SW 1271 (cell line): ENCODE measurements at places on chromosomes 7 and 10.

GRCh38 chr10:117698809-117699208 is 156.3 kb downstream of the EMX2 start:
- no peak for DNase-seq

- no peak for DNase-seq
Observed at GRCh38 chr7:154167051-154167450, 114.9 kb downstream of the DPP6 start.

- DNase-seq = no peak
Observed at GRCh38 chr7:28739128-28739527, 219.0 kb downstream of the TRIL start.

- DNase-seq = no peak
Observed at GRCh38 chr7:128790315-128791041, 1.3 kb upstream of the CCDC136 start.

GRCh38 chr10:44619975-44620374 is 235.1 kb upstream of the CXCL12 start:
- no peak for DNase-seq

- DNase-seq = no peak
Observed at GRCh38 chr7:26658389-26659084, 205.9 kb downstream of the SKAP2 start.

- DNase-seq = no peak
Observed at GRCh38 chr10:95429639-95430038, 131.5 kb downstream of the SORBS1 start.

GRCh38 chr7:18053177-18053928 is 25.7 kb upstream of the PRPS1L1 start:
- DNase-seq = no peak

- no peak for DNase-seq
Observed at GRCh38 chr10:53233749-53234148, 461.2 kb upstream of the MBL2 start.

- DNase-seq = peak; percentile 86
Observed at GRCh38 chr10:17673471-17674061, 29.6 kb downstream of the STAM start.

DNA sequence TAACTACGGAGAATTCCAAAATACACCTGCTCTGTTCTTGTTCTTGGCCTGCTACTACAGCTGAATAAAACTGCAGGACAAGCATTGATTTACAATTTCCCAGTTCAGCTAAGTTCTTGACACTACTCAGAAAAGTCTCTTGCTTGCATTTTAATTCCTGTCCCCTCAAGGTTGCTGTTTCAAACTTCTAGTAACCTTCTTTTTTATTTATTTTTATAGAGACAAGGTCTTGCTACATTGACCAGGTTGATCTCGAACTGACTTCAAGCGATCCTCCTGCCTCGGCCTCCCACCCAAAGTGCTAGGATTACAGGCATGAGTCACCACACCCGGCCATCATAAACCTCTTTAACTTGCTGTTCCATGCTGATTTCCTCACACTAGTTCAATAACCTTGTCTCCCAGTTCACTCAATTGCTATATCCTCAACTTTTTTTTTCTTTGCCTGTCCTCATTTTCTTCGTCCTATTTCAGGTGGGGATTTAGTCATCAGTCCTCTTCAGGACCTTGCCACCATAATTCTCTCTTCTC is 79.9 kb downstream of the ARHGAP21 start:
- no peak for DNase-seq

DNA sequence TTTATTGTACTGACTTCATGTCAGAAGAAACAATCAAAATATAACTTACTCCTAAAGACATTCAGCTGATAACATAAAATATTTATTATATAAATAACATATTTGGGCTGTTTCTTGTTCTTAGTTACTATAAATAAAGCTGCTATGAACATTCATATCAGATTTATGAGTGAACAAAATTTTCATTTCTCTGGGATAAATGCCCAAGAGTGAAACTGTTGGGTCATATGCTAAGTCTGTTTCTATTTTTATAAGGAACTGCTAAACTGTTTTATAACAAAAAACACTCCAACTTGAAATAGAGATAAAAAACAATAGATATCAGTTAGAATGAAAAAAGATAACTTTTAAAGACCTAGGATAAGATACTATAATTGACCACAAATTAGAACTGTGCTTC is 26.5 kb upstream of the CC2D2B start:
- DNase-seq = no peak

DNA sequence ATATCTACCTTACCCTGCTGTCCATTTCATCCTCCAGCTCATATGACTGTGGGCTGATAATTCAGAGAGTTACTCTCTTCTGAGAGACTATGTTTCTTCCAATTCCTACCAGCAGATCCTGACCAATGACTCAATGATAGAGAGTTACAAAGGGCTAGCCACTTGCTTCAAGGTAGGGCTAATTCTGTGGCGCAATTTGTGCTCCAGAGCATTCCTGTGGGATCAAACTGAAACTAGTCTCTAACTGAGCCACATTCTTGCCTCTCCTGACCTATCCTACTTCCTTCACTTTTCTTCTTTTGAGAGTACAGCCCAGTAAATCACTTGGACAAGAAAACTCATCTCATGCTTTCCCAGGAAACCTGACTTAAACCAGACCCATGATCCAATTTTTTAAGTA is 17.9 kb upstream of the ASZ1 start:
- DNase-seq = no peak

GRCh38 chr10:11610826-11611247 is 613 bp downstream of the USP6NL start:
- DNase-seq = peak; percentile 8

GRCh38 chr10:32954545-32955298 is 3.3 kb downstream of the ITGB1 start:
- DNase-seq = no peak

DNA sequence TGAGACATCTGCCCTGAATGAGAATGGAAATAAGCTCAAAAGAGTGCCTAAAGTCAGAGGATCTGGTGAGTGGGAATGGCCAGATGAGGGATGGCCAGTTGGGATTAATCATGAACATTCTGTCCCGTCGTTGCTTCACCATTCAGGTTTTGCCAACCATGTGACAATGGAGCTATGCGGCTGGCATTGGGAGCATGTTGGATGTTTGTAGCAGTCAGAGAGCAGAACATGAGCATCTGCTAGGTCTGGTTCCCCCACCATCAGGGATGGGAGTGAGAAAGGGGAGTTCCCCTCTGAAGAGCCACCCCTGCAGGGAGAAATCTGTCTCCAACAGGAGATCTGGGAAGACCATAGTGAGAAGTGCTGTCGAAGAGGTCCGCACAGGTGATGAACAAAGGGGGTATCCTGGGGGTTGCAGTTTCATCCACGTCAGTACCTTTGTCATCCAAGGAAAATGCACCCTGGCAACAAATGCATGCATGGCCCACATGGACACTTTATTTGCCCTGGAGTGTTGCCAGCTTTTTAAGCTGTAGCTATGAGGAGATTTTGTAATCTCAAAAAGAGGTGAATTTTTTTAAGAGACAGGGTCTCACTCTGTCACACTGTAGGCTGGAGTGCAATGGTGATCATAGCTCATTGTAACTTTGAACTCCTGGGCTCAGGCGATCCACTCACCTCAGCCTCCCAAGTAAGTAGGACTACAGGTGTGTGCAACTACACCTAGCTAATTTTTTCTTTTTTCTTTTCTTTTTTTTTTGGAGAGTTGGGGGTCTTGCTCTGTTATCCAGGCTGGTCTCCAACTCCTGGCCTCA is 190.2 kb downstream of the CAMK1D start:
- no peak for DNase-seq

GRCh38 chr7:87878208-87878735 is 2.0 kb downstream of the DBF4 start:
- DNase-seq = no peak

- no peak for DNase-seq
Observed at GRCh38 chr7:157854066-157854891, 517.5 kb downstream of the DNAJB6 start.

- DNase-seq = no peak
Observed at GRCh38 chr10:78284381-78284780, 250.7 kb downstream of the RPS24 start.

- DNase-seq = no peak
Observed at GRCh38 chr10:132433671-132434340, 36.8 kb downstream of the PWWP2B start.

DNA sequence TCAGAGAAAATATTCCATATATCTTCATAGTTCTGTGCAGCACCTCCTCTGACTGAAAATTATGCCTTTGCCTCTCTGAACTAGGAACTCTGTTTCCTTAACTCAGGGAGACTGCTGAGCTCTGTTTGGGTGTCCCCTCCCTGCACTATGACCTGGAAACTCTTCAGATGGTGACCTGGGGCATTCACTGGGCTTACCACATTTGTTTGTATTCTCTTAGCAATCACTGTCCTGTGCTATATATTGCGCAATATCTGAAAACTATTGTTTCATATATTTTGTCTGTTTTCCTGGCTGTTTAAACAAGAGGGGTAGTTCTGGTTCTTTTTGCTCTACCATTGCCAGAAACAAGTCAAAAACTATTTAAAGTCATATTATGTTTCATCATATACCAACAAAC is 181.8 kb upstream of the KIAA1217 start:
- no peak for DNase-seq

GRCh38 chr7:37987732-37988131 is 67.3 kb downstream of the EPDR1 start:
- no peak for DNase-seq

DNA sequence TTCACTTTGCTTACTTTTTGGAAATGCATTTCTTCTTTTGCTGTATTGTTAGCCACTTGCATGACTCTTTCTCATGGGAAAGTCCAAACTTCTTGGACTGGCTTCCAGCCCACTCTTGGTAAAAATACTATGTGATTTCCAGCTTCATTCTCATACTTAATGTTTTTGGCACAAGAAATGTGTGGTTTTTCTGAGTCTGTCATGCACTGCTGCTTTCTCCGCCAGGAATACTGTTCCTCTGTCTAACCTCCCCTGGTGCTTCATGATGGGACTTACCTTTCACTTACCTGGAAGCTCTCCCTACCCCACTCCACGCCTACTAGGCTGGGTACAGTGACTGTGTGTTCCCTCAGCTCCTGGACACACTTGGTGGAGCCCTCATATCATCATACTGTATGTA is 18.7 kb downstream of the MGAM2 start:
- DNase-seq = no peak

DNA sequence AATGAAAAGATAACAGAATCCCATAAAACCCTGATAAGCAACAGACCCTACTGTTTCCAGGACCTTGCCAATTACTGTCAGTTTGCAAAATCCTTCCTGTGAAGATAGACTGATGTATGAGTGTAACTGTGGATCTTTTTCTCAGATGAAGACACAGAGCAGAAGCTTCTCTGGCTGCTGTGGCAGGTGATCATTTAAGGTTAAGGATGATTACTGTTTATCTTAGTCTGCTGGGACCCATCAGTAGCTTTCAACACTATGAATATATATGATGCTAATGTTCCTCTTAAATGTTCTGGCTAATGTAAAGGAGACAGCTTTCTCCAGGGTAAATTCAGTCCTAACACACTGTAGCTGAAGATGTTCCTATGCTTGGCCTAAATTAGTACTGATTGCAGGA is 56.0 kb upstream of the CTTNBP2 start:
- DNase-seq = no peak

GRCh38 chr10:44853148-44853734 is 57.9 kb upstream of the TMEM72 start:
- DNase-seq = peak; percentile 16

GRCh38 chr7:116418524-116418923 is 81.0 kb upstream of the CAV2 start:
- no peak for DNase-seq

GRCh38 chr7:24864214-24864817 is 107.1 kb upstream of the GSDME start:
- no peak for DNase-seq
